ENCODE measurements at places on chromosomes 13 and 19. TPM values are rescaled to one million over a fixed set of nuclear protein-coding genes. Genes with fewer than 3 reads are reported as not detected.

DNA sequence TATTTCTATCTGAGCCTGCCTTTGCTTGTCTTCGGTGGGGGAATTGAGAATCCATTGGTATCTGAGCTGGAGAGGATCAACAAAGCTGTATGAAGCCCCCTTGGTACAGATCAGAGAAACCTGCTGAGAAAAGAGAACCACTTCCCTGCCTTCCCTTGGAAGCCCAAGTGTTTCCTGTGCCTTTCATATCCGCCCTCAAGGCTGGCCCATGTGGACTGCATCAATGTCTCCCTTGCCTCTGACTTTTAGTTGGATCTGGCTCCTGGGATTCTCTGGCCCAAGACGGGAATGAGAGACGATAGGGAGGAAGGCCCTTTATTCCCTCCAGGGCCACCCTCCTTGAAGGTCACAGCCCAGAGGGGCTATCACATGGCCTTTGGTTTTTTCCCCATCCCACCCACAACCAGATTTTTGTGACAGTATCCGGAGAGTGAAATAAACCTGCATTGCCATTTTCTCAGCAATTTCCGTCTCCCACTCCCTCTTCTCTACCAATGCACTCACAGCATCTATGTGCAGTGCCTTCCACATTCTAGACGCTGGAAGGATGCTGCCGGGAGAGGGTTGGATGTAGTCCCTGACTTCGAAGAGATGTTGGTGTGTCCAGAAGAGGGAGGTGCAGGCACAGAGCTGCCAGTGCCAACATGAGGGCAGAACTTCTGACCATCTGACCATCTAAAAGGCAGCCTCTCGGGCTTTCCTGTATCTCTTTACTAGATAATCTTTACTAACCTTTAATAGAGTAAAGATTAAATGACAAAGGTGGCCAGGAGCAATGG lies 63.8 kb downstream of the KCTD15 start:
- H3K36me3 ChIP-seq: no peaks in the 10 kb centered on the region
- no peak overlapping the region for H3K4me3 ChIP-seq
- DNase-seq: no peak
- H3K4me1 ChIP-seq: no peaks in the 10 kb centered on the region
- no peaks in the 10 kb centered on the region for H3K27me3 ChIP-seq

The MEIOSIN gene
- total RNA-seq: not detected

GRCh38 chr19:18660051-18660910 lies 23.2 kb upstream of the CRTC1 start:
- no peaks in the 10 kb centered on the region for H3K36me3 ChIP-seq
- H3K27me3 ChIP-seq: no peaks in the 10 kb centered on the region
- H3K4me1 ChIP-seq: peaks cover 11% of the 10 kb centered on the region
- no peak overlapping the region for H3K27ac ChIP-seq

GRCh38 chr13:77513719-77514335 lies 21.7 kb upstream of the SCEL start:
- peak; percentile 56 for DNase-seq
- peak overlapping the region; percentile 32 for H3K27ac ChIP-seq
- no peaks in the 10 kb centered on the region for H3K36me3 ChIP-seq
- H3K27me3 ChIP-seq: no peaks in the 10 kb centered on the region
- H3K4me3 ChIP-seq: no peak overlapping the region

- peak; percentile 56 for DNase-seq
- H3K4me1 ChIP-seq: no peaks in the 10 kb centered on the region
- no peak overlapping the region for H3K27ac ChIP-seq
- H3K36me3 ChIP-seq: no peaks in the 10 kb centered on the region
Observed at GRCh38 chr19:5001615-5002014, 32.7 kb downstream of the KDM4B start.

GRCh38 chr19:6278740-6279619 lies 795 bp downstream of the MLLT1 start:
- peak; percentile 46 for DNase-seq
- no peaks in the 10 kb centered on the region for H3K27me3 ChIP-seq
- peak overlapping the region; percentile 77 for H3K27ac ChIP-seq
- peak overlapping the region; percentile 57 for H3K4me3 ChIP-seq
- H3K36me3 ChIP-seq: no peaks in the 10 kb centered on the region

DNA sequence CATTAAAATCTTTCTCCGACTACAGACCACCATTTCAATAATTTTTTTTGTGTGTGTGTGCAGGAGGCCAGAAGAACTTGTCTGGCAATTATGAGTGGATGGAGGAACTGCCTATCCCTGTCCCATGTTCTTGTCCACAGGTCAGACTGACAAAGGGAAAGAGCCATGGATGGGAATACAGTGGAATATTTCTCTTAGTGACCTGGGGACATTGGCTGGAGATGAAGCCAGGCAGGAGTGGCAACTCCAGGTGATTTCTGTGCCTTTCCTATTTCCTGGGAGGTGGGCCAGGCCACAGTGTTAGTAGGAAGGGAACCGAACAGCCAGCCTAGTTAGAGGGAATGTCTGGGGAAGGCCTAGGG lies 3.7 kb downstream of the PSG9 start:
- no peak overlapping the region for H3K4me3 ChIP-seq
- no peaks in the 10 kb centered on the region for H3K4me1 ChIP-seq
- no peaks in the 10 kb centered on the region for H3K36me3 ChIP-seq
- no peak for DNase-seq
- H3K27ac ChIP-seq: no peak overlapping the region
- H3K27me3 ChIP-seq: no peaks in the 10 kb centered on the region

- no peaks in the 10 kb centered on the region for H3K36me3 ChIP-seq
- no peak overlapping the region for H3K4me3 ChIP-seq
- H3K27ac ChIP-seq: no peak overlapping the region
- no peaks in the 10 kb centered on the region for H3K27me3 ChIP-seq
- no peak for DNase-seq
Observed at GRCh38 chr13:97067017-97067895, 73.0 kb upstream of the OXGR1 start.

- H3K27ac ChIP-seq: no peak overlapping the region
- no peaks in the 10 kb centered on the region for H3K27me3 ChIP-seq
- DNase-seq: no peak
- H3K4me1 ChIP-seq: peaks cover 81% of the 10 kb centered on the region
- peaks cover 1% of the 10 kb centered on the region for H3K36me3 ChIP-seq
Observed at GRCh38 chr13:99218545-99218944, 17.9 kb downstream of the UBAC2 start.

The PRSS57 gene
- total RNA-seq: not detected

- H3K4me1 ChIP-seq: peaks cover 6% of the 10 kb centered on the region
- no peak for DNase-seq
- no peak overlapping the region for H3K27ac ChIP-seq
Observed at GRCh38 chr13:40172149-40172591, 494.3 kb downstream of the FOXO1 start.

All from B cell (primary cell).